ENCODE measurements at places on chromosomes 2 and 18. TPM values are rescaled to one million over a fixed set of nuclear protein-coding genes. Genes with fewer than 3 reads are reported as not detected.
A peak's percentile ranks its signal among the peaks of the same experiment; 100 is the strongest.

DNA sequence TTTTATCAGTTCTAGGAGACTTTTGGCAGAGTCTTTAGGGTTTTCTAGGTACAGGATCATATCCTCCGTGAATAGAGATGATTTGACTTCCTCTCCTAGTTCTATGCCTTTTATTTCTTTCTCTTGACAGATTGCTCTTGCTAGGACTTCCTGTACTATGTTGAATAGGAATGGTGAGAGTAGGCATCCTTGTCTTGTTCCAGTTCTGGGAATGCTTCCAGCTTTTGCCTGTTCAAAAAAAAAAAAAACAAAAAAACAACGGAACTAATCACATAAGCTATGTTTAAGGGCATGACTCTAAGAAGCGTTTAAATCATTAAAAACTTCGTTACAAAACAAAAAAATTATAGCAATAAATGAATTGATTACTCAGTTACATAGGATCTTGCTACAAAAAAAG is 145.7 kb downstream of the NUP35 start:
- no peak overlapping the region for H3K4me3 ChIP-seq
- no peaks in the 10 kb centered on the region for H3K4me1 ChIP-seq
- no peak overlapping the region for H3K27ac ChIP-seq
- DNase-seq: no peak
- H3K36me3 ChIP-seq: no peaks in the 10 kb centered on the region

GRCh38 chr2:151862700-151863099 is 34.5 kb upstream of the ARL5A start:
- no peaks in the 10 kb centered on the region for H3K36me3 ChIP-seq
- no peaks in the 10 kb centered on the region for H3K4me1 ChIP-seq
- no peak overlapping the region for H3K4me3 ChIP-seq
- H3K27me3 ChIP-seq: 0 out of 2 replicates have a peak, but pooled peaks cover 2% of the 10 kb centered on the region
- no peak for DNase-seq

DNA sequence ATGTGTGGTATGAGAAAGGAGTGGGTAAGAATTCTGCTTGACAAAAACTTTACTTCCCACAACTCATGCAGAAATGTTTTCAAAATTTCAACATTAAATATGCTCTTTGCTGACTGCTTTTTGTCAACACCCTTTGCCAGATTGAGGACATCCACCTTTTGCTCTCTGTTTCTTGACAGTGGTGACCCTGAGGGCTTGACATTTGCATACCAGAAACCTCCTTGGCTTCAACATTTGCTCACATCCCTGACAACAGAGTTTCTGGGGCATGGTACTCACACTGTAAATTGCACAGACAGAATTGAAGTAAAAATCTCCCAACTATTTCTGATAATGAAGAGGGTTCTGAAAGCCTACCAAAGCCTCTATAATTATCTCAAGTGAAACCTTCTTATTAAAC is 95.7 kb downstream of the RND3 start:
- no peak overlapping the region for H3K27ac ChIP-seq
- DNase-seq: no peak
- no peak overlapping the region for H3K4me3 ChIP-seq
- no peaks in the 10 kb centered on the region for H3K4me1 ChIP-seq
- no peaks in the 10 kb centered on the region for H3K36me3 ChIP-seq

- H3K27me3 ChIP-seq: no peaks in the 10 kb centered on the region
- DNase-seq: no peak
- H3K4me3 ChIP-seq: no peak overlapping the region
Measured at GRCh38 chr2:142742371-142743214, 134.9 kb upstream of the KYNU start.

- no peak overlapping the region for H3K27ac ChIP-seq
- H3K36me3 ChIP-seq: no peaks in the 10 kb centered on the region
- no peak overlapping the region for H3K4me3 ChIP-seq
- H3K27me3 ChIP-seq: no peaks in the 10 kb centered on the region
- H3K4me1 ChIP-seq: no peaks in the 10 kb centered on the region
Measured at GRCh38 chr2:158530829-158531228, 74.1 kb downstream of the PKP4 start.

DNA sequence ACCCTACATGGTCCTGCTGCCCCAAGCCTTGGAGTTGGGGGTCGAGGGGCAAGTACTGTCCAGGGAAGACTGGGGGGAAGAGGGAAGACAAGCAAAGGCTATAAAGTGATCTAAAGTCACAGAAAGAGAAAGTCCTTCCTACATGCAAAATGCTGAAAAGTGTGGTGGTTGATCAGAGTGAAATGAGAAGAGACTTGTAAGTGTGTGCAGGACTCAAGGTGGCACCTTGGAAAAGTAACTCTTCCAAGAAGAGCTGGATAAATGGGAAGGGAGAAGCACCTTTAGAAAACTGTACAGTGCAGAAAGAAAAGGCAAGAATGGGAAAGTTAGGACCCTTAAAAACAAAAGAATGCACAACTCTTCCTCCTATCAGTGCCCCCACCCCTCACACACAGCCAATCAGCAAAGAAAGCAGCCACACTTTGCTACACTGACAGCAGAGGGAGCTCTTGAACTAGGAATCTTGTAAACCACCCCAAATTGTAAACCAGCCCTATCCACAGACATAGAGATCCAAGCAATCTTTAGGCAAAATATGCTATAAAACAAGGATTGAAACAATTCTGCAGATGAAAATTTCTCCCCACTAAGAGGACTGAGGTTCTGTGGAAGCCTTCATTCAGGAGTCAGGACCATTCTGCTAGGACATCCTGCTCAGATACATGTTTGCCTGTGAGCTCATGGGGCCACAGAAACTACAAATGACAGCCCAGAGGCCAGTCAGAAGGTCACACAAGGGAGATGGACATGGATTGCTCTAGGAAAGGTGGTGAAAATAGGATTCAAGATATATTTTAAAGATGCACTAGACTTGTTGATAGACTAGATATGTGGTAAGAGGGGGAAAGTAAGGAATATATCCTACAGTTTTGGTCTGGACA is 146.4 kb downstream of the FTCDNL1 start:
- H3K36me3 ChIP-seq: no peaks in the 10 kb centered on the region
- no peak overlapping the region for H3K4me3 ChIP-seq
- H3K4me1 ChIP-seq: no peaks in the 10 kb centered on the region

DNA sequence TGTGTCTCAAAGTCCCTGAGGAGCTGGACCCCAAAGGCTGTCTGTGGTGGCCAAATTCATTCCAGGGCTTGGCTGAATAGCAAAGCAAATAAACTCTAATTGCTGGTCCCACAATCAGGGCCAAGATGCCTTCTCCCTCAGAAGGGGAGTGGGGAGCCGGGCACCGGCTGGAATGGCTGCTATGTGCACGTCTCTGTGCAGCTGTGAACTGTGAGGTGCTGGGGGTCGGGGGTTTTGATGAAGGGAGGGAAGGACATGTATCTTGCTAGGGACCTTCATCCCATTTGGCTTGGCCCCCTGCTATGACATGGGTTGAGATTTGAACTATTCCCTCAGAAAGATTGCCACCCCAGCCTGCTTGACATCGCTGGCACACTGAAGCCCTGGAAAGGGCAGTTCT is 60.4 kb downstream of the CIB4 start:
- H3K27me3 ChIP-seq: peaks cover 2% of the 10 kb centered on the region
- H3K4me3 ChIP-seq: no peak overlapping the region
- no peaks in the 10 kb centered on the region for H3K4me1 ChIP-seq
- no peaks in the 10 kb centered on the region for H3K36me3 ChIP-seq
- no peak for DNase-seq

DNA sequence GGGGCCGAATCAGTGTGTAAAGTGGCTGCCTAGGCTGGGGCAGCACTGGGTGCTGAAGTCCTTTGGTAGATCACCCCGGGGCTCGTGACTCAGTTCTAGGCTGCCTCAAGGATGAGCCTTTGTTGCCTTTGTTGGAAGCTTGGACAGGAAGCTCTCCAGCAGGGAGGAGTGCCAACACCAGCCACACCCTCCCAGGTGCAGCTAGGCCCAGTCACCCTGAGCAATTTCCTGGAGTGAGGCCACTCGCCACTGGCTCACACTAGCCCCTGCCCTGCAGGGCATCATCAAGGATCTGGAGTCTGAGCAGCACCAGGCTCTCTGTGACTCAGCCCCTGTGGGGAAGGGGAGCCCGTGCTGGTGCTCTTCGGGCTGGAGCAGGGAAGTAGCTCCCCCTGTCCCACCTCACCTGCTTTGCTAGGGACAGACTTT is 6.7 kb upstream of the SDC1 start:
- no peaks in the 10 kb centered on the region for H3K27me3 ChIP-seq
- peak; percentile 96 for DNase-seq
- peak overlapping the region; percentile 26 for H3K4me3 ChIP-seq
- no peak overlapping the region for H3K27ac ChIP-seq

- no peaks in the 10 kb centered on the region for H3K27me3 ChIP-seq
- no peak overlapping the region for H3K4me3 ChIP-seq
Measured at GRCh38 chr18:48595703-48596218, 56.9 kb downstream of the CTIF start.

GRCh38 chr2:43634604-43635306 is 2.3 kb upstream of the PLEKHH2 start:
- peak; percentile 85 for DNase-seq
- H3K36me3 ChIP-seq: no peaks in the 10 kb centered on the region
- H3K4me3 ChIP-seq: peak overlapping the region; percentile 24
- peaks cover 19% of the 10 kb centered on the region for H3K4me1 ChIP-seq
- H3K27ac ChIP-seq: peak overlapping the region; percentile 68

DNA sequence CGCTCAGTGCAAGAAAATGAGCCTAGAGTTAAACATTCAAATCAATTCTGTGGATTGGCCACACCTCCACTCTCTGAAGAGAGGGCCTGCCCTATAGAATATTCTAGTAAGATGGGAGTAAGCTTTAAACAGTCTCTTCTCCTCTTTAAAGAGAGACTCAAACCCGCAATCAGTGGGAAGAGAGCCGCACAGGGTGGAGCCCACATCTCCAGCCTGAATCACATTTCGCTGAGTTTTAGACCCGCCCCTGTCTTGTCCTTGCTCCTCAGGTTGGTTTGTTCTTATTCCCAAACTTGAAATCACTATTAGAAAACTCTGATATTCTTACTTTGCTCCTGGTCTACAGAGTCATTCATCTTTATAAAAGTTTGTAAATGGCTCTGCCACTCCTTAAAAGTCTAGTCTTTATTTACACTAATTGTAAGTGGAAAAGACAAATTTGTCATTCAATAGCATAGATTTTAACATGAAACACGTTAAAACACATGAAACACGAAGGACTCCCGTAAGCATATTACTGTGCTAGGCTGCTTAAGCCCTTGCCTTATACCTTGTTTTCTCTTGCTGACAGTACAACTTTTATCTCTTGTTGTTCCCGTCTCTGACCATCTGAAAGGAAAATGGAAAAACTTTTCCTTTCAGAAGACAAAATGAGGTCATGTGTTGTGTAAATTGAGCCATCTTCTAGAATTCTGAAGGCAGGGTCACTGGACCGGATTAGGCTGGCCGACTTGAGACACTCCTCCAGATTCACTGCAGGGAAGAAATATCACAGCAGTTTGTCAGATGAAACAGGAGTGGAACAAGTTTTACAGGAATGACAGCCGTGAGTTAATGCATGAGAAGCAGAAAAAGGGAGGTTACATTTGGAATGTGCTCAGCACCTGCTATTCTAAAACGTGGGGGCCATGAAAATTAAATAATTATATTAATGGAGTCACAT is 5.6 kb downstream of the DSC1 start:
- no peaks in the 10 kb centered on the region for H3K36me3 ChIP-seq
- no peaks in the 10 kb centered on the region for H3K4me1 ChIP-seq
- no peaks in the 10 kb centered on the region for H3K27me3 ChIP-seq
- no peak for DNase-seq
- H3K4me3 ChIP-seq: no peak overlapping the region
- no peak overlapping the region for H3K27ac ChIP-seq

DNA sequence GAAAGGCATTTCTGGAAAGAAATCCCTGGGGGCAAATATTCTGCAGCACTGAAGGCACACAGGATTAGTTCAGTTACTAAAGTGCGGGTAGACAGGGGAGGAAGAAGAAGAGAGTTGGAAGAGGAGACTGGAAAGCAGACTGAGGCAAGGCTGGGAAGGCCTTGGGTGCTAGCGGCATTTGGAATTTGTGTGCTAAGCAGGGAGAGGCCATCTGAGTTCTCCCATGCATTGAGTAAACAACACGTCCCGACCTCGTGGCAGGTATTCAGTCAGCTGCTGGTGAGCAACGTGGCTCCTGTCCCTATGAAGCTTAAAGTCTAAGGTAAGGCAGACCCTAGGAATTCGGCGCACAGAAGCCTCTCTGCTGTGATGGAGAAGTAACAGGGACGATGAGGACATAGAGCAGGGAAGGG is 30.7 kb downstream of the ATP8B1 start:
- DNase-seq: no peak
- H3K27me3 ChIP-seq: no peaks in the 10 kb centered on the region
- H3K36me3 ChIP-seq: no peaks in the 10 kb centered on the region
- H3K27ac ChIP-seq: no peak overlapping the region
- peaks cover 12% of the 10 kb centered on the region for H3K4me1 ChIP-seq

DNA sequence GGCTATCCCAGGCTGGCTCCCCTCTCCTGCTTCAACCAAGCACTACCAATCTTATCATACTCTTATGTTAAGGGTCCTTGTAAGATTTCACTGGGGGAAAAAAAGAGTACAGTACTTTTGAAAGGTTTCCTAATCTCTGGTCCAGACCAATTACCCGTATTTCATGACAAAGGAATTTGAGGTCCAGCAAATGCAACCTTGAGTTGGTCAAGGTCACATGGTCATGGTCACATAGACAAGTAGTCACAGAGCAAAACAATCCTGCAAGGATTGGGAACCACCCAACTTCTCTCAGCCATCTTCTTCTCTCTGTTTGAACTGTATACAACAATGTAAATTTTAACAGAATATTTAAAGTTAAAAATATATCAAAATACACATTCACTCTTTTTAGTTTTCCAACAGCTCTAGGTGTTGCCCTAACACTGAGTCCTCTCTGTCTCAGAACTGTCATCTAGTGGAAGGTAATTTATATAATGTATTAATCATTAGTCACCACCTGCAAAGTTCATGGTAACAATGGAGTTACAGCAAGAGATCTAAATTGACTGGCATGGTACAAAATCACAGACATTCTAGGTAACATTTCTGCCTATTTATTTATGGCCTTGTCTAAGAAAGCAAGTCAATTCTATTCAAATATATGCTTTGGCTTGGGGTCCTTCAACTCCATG is 21.5 kb downstream of the DTNB start:
- no peaks in the 10 kb centered on the region for H3K4me1 ChIP-seq
- H3K36me3 ChIP-seq: no peaks in the 10 kb centered on the region
- no peak overlapping the region for H3K4me3 ChIP-seq
- no peak for DNase-seq
- no peaks in the 10 kb centered on the region for H3K27me3 ChIP-seq

- H3K27me3 ChIP-seq: no peaks in the 10 kb centered on the region
- DNase-seq: no peak
- H3K27ac ChIP-seq: peak overlapping the region; percentile 77
- H3K4me3 ChIP-seq: peak overlapping the region; percentile 74
- H3K4me1 ChIP-seq: peaks cover 26% of the 10 kb centered on the region
- H3K36me3 ChIP-seq: no peaks in the 10 kb centered on the region
Measured at GRCh38 chr2:100818606-100819369, 1.2 kb upstream of the NPAS2 start.

GRCh38 chr2:143123911-143124310 is 5.3 kb upstream of the ARHGAP15 start:
- DNase-seq: no peak
- H3K36me3 ChIP-seq: no peaks in the 10 kb centered on the region
- H3K27ac ChIP-seq: no peak overlapping the region
- H3K27me3 ChIP-seq: no peaks in the 10 kb centered on the region

- H3K4me1 ChIP-seq: no peaks in the 10 kb centered on the region
- H3K4me3 ChIP-seq: no peak overlapping the region
- no peaks in the 10 kb centered on the region for H3K27me3 ChIP-seq
- H3K27ac ChIP-seq: no peak overlapping the region
- DNase-seq: no peak
Measured at GRCh38 chr2:129008055-129008880, 689.6 kb upstream of the HS6ST1 start.

The COLEC11 gene
- 0.31 TPM for total RNA-seq

The CRYBA2 gene
- not detected for total RNA-seq

The MGAT4A gene
- total RNA-seq: 4.4 TPM

The CFAP65 gene
- 0.33 TPM for total RNA-seq
